ENCODE measurements at places on chromosomes 2 and 18.

DNA sequence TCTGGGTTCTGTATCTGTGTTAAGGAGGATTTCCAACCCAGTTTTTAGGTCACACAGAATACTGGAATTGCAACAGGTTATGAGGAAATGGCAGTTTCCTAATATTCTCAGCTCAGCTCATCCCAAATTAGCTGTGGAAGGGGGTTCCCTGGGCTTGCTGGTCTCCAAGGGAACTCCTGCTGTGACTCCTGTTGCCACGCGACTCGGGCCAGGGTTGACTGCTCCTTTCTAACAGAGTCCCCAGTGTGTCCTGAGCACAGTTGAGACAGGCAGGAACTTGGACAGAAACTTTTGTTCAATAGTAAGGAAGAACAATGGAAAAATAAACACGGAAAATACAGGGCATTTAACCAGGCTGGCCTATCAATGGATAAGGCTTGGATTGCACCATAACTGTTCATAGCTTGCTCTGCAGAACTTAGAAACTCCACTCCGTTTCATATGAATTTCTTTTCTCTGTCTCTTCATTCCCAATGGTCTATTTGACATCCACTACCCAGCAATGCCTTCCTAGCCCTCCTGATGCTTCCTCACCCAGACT is 3.8 kb upstream of the ROCK2 start:
- no peak for DNase-seq

- DNase-seq: no peak
These were observed 8.1 kb downstream of the CYB5A start for GRCh38 chr18:74283646-74284045.

GRCh38 chr2:73969356-73969755 is 15.4 kb upstream of the TET3 start:
- no peak for DNase-seq

DNA sequence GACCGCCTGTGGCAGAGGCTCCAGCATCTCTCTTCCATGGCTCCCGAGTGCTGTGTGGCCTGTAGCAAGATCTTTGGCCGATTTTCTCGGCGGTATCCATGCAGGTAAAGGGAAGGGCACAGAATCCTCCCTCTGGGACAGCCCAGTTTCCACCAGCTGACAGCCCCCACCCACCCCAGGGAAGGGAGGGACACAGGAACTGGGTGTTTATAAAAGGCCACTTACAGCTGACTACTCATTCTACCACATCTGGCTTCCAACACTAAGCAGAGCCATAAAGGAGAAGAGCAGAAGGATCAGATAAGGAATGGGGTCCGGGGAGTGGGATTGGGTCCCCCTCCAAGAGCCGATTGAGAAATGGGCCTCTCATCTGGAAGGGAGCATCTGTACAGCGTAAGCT is 20.2 kb downstream of the RUFY4 start:
- DNase-seq: no peak

DNA sequence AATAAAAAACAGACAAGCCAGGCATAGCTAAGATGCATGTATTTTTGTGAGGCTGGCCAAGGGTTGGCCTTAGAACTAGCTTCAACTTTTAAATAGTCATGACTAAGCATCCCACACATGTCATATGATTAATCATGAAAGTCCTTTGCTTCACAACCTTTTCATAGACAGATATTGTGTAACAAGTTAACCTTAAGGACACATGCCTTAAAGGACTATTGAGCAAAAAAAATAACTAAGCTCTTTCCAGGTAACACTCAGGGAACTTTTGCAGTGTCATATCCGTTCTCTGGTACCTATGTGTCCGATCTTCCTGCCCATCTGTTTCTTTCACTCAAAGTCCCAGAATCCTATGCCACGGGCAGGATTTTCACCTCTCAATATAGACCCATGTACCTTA is 498.4 kb downstream of the STK39 start:
- DNase-seq: no peak

DNA sequence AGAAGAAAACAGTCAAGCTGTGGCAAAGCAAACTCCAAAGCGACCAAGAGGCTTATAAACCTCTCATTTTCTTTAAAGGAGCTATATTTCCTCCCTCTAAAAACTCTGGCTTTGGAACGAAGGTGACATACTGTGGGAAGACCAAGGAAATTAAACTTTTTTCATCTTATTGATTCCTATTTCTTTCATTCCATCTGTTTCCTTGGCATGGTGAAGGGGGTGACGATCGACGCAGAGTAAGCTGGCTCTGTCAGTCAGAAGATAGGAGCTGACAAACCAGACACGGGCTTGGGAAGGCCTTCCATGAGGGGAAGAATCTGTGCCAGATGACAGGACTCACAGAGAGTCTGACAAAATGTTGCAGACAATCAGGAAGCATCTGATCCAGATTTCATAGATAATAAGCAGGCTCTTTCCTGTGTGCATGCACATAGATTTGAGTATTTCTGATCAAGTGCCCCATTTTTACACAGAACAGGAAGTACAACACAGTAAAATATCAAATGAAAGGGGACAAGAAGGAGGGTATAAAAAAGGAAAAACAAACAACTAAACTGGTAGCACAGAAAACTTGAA is 261.7 kb downstream of the SATB2 start:
- no peak for DNase-seq

Data from CD4-positive, alpha-beta T cell treated with Interleukin-21 for 1 hour (primary cell).